Activated T-helper 1 cell treated with anti-CD3 and anti-CD28 coated beads, Interleukin-12 subunit alpha, Interleukin-12 subunit beta, Interleukin-2, Interleukin-4 antibody, amounts not matched to agents 30 ng/mL and 10 ng/mL and 1 ng/mL, durations not matched to agents 14 hours and 24 hours and 36 hours (primary cell): ENCODE measurements at places on chromosomes 12 and 14.

- no peak for DNase-seq
These were observed 72.4 kb upstream of the SSTR1 start for GRCh38 chr14:38135106-38135867.

DNA sequence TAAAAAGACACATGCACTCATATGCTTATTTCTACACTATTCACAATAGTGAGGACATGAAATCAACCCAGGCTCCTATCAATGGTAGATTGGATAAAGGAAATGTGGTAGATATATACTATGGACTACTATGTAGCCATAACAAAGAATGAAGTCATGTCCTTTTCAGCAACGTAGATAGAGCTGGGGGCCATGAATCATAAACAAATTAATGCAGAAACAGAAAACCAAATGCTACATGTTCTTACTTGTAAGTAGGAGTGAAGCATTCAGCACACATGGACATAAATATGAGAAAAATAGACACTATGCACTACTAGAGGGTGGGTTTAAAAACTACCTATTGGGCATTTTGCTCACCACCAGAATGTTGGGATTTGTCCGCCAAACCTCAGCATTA is 278.0 kb upstream of the MIS18BP1 start:
- DNase-seq: no peak

DNA sequence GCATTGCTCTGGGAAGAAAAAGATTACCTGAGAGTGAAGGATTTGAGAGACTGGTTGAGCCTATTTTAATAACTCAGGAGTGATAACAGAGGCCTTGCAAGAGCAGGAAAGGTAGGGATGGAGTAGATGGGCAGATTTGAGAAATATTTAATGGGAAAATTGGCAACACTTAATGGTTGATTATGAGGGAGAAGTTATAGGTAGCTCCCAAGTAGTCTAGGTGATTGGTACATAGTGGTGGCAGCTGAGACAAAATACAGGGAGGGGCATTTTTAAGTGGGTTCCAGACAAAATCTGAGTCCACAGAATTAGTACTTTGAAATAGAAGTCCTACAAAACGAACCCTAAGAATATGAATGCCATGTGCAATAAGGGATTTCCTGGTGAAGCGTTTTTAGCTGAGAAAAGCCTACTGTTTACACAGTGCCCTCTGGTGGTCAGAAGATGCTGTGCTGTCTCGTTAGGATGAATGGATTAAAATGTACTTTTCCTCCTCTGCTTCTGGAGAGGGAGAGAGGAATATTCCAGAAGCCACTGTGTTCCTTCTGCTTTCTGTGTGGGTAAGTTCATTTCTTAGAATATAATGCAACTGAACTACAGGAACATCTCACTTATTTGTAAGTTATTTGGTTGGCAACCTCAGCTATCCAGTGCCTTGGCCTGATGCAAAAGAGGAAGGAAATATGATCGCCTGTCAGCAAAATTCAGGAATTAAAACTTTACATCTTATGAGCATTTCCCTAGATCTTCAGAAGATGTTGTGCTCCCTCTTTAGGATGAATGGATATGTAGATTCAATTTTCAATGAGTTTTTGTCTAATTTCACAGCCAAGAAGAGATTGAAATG is 6.5 kb downstream of the ZBTB1 start:
- peak; percentile 58 for DNase-seq

GRCh38 chr12:114030451-114030850 is 64.3 kb upstream of the RBM19 start:
- no peak for DNase-seq
